ENCODE measurements at places on chromosomes 7 and 10.

- no peak for DNase-seq
Measured at GRCh38 chr10:69797959-69798358, 3.7 kb upstream of the COL13A1 start.

DNA sequence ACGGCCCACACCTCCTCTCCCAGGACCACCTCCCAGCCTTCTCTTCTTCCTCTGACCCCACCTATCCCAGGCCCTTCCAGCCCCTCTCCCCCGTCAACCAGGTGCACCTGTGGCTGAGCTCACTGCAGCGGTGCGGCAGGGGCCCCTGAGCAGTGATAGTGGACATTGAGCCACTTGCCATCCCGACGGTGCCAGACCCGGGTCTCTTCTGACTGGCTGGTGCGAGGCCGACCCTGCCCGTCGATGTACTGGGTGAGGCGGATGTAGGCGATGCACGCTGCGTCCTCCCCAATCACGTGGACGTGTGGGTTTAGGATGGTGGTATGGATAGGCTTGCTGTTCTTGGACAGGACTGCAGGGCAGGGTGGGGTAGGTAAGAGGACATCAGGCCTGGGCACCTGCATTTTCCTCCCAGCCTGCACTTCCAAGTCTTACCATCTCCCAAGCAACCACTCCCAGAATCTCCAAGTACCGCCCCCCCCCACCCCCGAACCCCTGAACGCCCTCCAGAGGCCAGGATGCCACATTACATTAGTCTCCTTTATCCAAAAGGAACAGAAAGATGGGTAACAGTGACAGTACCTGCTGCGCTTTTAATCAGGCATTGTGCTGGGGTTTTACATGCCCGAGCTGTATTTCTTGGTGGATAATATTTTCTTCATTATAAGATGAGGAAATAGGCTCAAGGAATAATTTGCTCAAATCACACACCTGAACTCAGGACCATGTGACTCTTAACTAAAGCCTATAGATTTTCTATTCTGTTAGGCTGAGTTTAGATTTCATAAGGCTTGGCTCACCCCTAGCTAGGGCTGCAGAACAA, 3.7 kb upstream of the NDST2 start:
- no peak for DNase-seq

DNA sequence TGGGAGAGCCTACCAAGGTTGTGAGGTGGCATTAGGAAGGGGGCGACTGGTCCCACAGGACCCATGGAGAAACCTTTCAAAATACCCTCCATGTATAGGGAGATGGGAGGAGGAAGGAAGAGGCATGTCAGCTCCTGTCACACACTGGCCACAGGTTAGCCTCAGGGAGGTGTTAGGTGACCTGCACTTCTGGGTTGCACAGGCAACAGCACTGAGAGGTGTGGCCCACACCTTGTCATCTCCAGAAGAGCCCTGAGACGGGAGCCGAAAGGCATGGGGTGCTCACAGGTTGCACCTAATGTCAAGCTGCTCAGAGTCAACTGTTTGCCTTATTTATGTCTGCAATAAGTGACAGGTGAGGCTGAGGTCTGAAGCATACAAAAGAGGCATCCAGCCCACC, 14.6 kb upstream of the USP6NL start:
- no peak for DNase-seq

GRCh38 chr10:23408330-23408976, 30.4 kb upstream of the OTUD1 start:
- DNase-seq, result no peak

DNA sequence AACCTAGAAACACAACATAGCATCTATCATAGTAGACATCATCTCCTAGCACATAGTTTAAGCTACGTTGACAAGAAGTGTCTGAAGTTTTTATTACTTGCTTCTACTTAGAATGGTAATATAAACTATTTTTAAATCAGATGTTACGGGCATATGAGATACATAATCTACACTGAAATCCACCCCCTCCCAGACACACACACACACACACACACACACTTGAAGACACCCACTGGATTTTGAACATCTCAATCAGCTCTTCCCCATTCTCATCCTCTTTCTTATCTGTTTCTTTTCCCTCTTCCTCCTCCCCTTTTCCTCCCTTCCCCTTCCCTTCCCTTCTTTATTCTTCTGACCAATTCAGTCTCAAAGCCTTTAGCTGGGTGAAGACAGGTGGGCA, 175.9 kb downstream of the PAXIP1 start:
- no peak for DNase-seq

GRCh38 chr10:35079763-35080162, 10.4 kb downstream of the CUL2 start:
- DNase-seq, result no peak

DNA sequence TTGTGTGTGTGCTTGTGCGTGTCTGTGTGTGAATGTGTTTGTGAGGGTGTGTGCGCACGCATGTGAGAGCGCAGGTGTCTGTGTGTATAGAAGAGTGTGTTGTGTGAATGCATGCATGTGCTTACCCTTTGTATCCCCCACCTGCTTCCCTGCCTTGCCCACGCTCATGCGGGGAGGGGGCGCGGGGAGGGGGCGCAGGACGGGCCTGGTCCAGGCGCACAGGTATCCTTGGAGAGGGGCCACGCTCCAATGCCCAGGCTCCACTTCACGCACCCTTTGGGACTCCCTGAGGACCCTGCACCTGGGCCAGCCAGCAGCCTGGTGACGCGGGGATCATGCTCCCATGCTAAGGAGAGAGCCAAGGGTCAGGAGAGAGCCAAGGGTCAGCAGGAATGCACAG, 47.9 kb upstream of the EN2 start:
- no peak for DNase-seq

- DNase-seq, result no peak
Measured at GRCh38 chr7:21642422-21642821, 99.6 kb downstream of the DNAH11 start.

DNA sequence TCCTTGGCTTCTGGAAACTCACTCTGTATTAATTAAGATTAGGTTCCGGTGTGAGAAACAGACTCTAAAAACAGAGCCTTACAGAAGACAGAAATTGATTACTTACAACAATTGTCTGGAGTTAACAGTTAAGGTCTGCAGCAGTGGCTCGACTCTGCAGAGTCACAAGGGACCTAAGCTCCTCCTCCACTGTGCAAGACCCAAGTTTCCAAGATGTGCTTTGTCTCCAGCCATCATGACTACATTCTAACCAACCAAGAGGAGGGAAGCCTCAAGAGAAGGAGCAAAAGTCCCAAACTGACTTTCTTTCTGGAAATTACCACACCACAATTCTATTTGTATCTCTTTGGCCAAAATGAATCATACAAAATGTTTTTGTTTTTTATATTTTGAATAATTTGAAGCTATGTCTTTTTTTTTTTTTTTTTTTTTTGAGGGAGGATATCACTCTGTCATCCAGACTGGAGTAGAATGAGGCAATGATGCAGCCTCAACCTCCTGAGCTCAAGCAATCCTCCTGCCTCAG, 14.2 kb upstream of the ODAD2 start:
- DNase-seq, result no peak

DNA sequence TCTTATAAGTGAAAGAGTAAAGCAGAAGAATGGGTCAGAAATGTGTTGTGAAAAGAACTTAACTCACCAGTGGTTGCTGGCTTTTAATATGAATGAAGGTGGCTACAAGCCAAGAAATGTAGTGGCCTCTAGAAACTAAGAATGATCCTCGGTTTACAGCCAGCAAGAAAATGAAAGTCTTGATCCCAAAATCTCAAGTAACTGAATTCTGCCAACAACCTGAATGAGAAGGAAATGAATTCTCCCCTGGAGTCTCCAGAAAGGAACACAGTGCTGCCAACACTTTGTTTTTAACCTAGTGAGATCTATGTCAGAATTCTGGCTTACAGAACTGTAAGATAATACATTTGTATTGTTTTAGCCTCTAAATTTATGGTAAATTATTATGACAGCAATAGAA, 193.0 kb downstream of the FZD1 start:
- no peak for DNase-seq

All from NCI-H524 treated with DMSO at 0.1 percent for 48 hours (cell line).